Adrenal gland (tissue), 19 donors: ENCODE measurements at places on chromosomes 2 and 18.

GRCh38 chr2:165376571-165376975 is 92.9 kb upstream of the CSRNP3 start:
- no peak overlapping the region for H3K4me3 ChIP-seq
- no peak overlapping the region for H3K27ac ChIP-seq
- DNase-seq: no peak
- no peaks in the 10 kb centered on the region for H3K36me3 ChIP-seq
- H3K27me3 ChIP-seq: no peaks in the 10 kb centered on the region

DNA sequence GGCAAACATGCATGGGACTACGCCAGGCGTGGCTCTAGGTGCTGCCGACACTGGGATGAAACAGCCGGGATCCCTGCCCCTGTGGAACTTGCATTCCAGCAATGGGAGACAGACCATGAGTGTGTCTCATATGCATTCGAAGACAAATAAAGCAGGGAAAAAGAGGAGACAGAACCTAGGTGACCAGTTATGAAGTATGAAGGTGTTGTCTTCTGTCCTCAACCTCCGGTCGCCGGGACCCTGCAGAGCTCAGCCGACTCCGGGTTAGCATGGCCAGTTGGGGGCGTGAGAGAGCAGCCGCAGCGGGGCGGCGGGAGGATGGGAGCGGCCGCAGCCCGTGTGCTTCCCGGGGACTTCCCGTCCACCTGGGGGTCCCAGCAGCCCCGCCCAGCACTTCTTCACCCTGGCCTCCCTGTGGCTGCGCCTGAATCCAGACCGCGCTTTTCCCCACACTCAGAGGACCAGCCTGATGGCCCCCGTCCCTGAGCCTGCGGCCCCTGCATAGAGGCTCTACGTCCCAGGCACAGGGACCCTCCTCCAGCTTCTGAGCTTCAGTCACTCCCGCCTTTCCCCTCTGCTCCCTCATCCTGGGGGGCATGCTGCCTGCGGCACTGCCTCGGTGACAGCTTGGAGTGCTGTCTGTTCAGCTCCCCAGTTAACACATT is 11.4 kb downstream of the ID2 start:
- no peaks in the 10 kb centered on the region for H3K36me3 ChIP-seq
- H3K4me1 ChIP-seq: peaks cover 10% of the 10 kb centered on the region
- DNase-seq: peak; percentile 46
- H3K27ac ChIP-seq: no peak overlapping the region
- peak overlapping the region; percentile 41 for H3K4me3 ChIP-seq
- H3K27me3 ChIP-seq: no peaks in the 10 kb centered on the region

DNA sequence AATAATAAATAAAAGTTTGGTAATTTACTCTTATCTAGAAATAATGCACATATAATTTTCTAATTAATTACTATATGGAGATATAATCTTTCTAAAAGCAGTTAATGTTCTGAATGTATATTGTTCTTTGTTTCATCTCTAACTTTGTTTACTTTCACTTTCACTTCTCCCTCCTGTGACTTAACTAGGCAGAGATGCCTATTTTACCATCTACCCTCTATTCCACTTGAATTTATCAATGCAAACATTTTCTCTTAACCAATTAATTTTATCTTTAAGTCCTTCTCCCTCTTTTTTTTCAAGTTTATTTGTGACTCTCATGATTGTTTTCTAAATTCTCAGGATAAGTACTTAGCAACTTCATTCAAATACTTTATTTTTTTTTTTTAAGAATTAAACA is 55.1 kb upstream of the IL1RL1 start:
- no peaks in the 10 kb centered on the region for H3K27me3 ChIP-seq
- no peak overlapping the region for H3K27ac ChIP-seq
- H3K4me3 ChIP-seq: no peak overlapping the region
- no peaks in the 10 kb centered on the region for H3K36me3 ChIP-seq

GRCh38 chr2:65227020-65227455 is 593 bp upstream of the ACTR2 start:
- peak overlapping the region; percentile 41 for H3K4me3 ChIP-seq
- no peaks in the 10 kb centered on the region for H3K27me3 ChIP-seq
- DNase-seq: no peak
- H3K27ac ChIP-seq: peak overlapping the region; percentile 99
- peaks cover 43% of the 10 kb centered on the region for H3K4me1 ChIP-seq
- no peaks in the 10 kb centered on the region for H3K36me3 ChIP-seq

DNA sequence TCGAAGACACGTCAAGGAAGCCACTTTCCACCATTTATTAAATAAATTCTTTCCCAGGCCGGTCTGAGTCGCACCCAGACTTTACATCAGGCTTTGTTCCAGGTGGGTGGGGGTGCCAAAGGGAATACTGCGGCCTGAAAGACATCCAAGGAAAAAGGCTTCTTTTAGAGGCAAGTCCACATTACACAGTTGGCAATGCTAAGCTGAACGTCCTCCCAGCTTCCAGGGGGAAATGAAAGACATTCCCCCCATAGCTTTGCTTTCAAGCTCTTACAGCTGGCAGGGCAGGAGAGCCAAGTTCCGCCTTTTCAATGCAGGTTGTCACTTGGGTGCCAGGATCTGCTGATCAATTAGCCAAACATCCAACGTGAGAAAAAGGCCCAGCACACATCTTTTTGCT is 36.5 kb upstream of the PTPN4 start:
- no peak overlapping the region for H3K27ac ChIP-seq
- H3K4me3 ChIP-seq: no peak overlapping the region
- DNase-seq: no peak
- no peaks in the 10 kb centered on the region for H3K27me3 ChIP-seq
- H3K4me1 ChIP-seq: no peaks in the 10 kb centered on the region

DNA sequence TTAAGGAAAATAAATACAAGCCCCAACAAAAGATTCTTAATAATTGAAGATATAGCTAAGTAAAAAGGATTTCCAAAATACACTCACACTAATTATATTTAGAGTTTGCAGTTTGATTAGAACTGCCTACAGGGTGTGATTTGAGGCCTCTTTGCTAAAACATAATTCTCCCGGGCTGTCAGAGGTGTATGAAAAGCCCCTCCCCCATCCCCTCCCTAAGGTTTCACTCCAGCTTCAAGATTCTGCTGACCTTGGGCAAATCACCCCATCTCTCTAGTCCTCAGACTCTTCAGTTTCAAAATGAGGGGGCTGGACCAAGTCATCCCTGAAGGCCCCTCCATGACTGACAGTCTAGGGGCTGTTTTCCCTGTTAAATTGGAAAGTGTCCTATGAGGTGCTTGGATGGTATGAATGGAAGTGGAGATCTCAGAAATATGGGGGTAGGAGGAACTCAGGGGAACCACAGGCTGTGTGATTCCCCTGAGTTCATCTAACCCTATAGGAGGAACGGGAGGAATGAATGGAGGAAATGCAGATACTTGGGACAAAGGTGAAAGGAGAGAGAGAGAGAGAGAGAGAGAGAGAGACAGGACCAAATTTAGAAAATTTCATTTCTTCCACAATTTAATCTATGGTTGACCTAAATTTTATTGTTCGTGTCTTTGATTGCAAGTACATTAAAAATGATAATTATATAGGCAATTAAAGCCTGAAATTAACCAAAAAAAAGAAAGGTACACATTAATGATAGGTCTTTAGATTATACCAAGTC is 107.5 kb downstream of the SPP2 start:
- H3K4me3 ChIP-seq: no peak overlapping the region
- H3K27me3 ChIP-seq: no peaks in the 10 kb centered on the region
- H3K36me3 ChIP-seq: no peaks in the 10 kb centered on the region
- H3K27ac ChIP-seq: no peak overlapping the region
- no peaks in the 10 kb centered on the region for H3K4me1 ChIP-seq

GRCh38 chr18:10015941-10016819 is 102.4 kb downstream of the VAPA start:
- H3K4me1 ChIP-seq: peaks cover 17% of the 10 kb centered on the region
- H3K4me3 ChIP-seq: no peak overlapping the region
- H3K36me3 ChIP-seq: no peaks in the 10 kb centered on the region
- H3K27ac ChIP-seq: no peak overlapping the region

- H3K36me3 ChIP-seq: no peaks in the 10 kb centered on the region
- H3K27me3 ChIP-seq: no peaks in the 10 kb centered on the region
- H3K4me1 ChIP-seq: peaks cover 30% of the 10 kb centered on the region
These were observed 7.2 kb downstream of the CDC42EP3 start for GRCh38 chr2:37664231-37664643.

DNA sequence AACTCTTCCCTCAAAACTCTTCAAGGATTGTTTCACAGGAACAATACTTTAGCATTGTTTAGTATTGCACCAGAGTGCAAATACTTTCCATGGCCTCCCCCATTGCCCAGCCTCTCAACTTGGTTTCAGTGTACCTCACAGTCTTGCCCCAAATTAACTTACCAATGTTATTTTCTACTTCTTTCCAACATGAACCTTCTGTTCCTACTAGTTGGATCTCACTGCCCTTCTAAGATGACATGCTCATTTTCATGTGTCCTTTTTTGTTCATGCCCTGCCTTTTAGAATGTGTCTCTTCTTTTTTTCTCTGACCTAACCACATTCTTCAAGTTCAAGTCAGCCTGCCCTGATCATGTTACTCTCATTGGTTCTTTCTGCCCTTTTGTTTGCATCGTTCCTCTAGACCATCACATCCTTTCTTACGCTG is 4.1 kb downstream of the SPATS2L start:
- DNase-seq: no peak
- no peak overlapping the region for H3K27ac ChIP-seq
- no peaks in the 10 kb centered on the region for H3K27me3 ChIP-seq

GRCh38 chr2:241298673-241299072 is 16.8 kb downstream of the HDLBP start:
- no peaks in the 10 kb centered on the region for H3K36me3 ChIP-seq
- H3K27me3 ChIP-seq: no peaks in the 10 kb centered on the region
- H3K4me1 ChIP-seq: no peaks in the 10 kb centered on the region
- DNase-seq: no peak

DNA sequence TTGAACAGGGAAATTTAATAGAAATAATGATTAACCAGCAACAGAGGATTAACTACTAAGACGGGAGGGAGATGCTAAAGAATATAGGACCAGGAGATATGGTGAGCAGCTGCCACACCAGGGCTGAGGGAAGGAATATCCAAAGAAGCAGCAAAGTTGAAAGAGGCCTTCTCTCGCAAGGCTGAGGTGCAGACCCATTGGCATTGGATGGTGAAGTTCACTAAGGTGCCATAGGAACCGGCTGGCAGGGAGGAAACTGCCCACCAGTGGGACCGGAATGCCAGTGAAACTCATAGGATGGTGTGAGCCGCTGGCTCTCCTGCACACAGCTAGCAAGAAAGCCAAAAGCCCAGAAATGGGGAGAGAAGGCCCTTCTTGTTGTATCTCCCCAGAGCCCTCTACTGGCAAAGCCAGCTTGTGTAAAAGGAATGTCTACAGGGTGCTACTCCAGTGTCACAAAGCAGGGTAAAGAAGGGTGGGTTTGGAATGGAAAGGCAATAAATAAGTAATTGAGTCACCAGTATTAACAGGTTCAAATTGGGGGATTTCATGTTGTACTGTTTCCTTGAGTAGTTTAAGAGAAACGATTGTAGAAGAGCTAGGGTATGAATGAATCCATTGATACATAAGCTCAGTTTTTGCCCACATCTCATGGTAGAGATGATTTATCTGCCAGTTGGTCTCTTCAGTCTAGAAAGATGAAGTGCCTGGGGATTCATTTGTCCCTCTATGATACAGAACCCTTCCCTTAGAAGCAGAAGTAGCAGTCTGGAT is 36.0 kb downstream of the FARP2 start:
- no peaks in the 10 kb centered on the region for H3K4me1 ChIP-seq
- H3K36me3 ChIP-seq: no peaks in the 10 kb centered on the region
- no peaks in the 10 kb centered on the region for H3K27me3 ChIP-seq
- H3K4me3 ChIP-seq: no peak overlapping the region
- DNase-seq: no peak

DNA sequence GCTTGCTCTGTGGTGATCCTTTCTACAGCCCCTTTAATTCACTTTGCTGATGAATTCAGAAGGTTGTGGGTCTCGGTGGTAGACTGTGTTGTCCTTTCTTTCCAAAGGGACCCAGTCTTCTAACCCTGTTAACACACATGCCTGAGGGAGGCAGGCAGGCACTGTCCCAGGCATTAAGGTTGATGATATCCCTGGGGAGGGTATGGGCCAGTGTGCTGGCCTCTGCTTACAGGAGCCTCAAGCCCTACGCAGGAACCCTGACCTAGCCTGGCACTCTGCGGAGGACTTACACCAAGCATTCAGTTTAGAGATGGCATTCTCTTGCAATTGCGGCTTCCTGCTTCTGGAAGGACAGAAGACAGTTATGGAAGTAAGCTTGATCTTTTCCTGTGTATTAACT is 102.5 kb downstream of the PKP4 start:
- no peak for DNase-seq
- no peak overlapping the region for H3K27ac ChIP-seq
- H3K4me1 ChIP-seq: no peaks in the 10 kb centered on the region
- H3K4me3 ChIP-seq: no peak overlapping the region
- H3K27me3 ChIP-seq: no peaks in the 10 kb centered on the region

GRCh38 chr18:57772387-57772799 is 30.7 kb downstream of the ATP8B1 start:
- H3K36me3 ChIP-seq: no peaks in the 10 kb centered on the region
- H3K27me3 ChIP-seq: no peaks in the 10 kb centered on the region
- H3K4me3 ChIP-seq: no peak overlapping the region

DNA sequence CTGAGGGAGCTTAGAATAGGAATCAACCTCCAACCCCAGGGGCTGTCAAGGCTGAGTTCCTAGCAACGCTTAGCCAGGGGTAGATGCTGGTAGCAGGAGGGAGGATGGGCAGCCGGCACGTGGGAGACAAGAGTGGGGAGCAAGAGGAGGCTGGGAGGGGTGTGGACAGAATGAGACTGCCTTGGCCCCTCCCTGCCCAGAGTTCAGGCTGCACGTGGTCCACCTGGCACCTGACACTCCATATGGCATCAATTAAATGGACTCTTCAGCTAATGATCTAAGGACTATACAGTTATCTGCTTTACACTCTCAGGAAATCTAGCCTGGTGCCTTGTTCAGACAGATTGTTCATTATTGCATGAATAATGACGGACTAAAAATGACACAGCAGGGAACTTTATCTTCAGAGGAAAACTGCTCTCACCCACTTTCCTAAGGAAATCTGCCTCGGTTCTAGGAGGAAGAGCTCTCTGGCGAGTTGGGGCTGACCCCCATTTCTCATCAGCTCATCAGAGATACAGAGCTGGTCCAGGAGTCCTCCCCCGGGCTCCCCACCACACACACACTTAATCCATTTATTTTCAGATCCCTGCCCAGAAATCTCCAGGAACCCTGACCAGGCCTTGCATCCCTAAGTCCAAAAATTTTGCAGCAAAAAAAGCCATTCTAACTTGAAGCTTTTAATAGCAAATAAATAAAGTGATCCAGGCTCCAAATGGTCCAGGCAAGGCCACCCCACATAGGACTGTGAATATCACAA is 102.1 kb upstream of the CDC42EP3 start:
- no peaks in the 10 kb centered on the region for H3K27me3 ChIP-seq
- no peak overlapping the region for H3K27ac ChIP-seq
- H3K4me3 ChIP-seq: no peak overlapping the region
- no peak for DNase-seq
- no peaks in the 10 kb centered on the region for H3K4me1 ChIP-seq

DNA sequence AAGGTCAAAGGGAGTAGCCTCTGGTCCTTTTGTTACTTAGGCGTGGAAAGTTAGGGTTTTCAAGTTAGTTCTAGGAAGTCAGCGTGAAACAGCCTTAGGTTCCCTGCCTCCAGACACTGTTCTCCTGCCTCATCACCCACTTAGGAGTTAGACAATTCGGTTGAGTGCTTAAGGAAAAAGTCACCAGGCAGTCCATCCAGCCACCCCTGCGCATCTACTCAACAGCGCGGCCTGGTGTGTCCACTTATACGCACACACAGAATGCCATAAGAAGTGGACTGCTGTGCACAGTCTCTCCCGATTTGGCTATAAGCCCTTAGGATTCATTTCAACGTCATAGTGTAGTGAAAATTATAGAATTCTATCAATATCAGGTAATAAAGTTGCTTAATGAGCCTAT is 470.8 kb upstream of the TNP1 start:
- no peaks in the 10 kb centered on the region for H3K36me3 ChIP-seq
- H3K4me3 ChIP-seq: no peak overlapping the region
- no peaks in the 10 kb centered on the region for H3K4me1 ChIP-seq
- H3K27ac ChIP-seq: no peak overlapping the region
- no peak for DNase-seq
